ENCODE measurements at places on chromosomes 5 and 9.
A peak's percentile ranks its signal among the peaks of the same experiment; 100 is the strongest.

- DNase-seq = no peak
These were observed 216.9 kb downstream of the TTLL11 start for GRCh38 chr9:121876255-121876654.

GRCh38 chr5:113361701-113362100 lies 73.1 kb downstream of the TSSK1B start:
- no peak for DNase-seq

- peak; percentile 17 for DNase-seq
These were observed 456.5 kb upstream of the CDH9 start for GRCh38 chr5:27494887-27495286.

- DNase-seq = peak; percentile 57
These were observed 33.5 kb downstream of the SPEF2 start for GRCh38 chr5:35651002-35651756.

DNA sequence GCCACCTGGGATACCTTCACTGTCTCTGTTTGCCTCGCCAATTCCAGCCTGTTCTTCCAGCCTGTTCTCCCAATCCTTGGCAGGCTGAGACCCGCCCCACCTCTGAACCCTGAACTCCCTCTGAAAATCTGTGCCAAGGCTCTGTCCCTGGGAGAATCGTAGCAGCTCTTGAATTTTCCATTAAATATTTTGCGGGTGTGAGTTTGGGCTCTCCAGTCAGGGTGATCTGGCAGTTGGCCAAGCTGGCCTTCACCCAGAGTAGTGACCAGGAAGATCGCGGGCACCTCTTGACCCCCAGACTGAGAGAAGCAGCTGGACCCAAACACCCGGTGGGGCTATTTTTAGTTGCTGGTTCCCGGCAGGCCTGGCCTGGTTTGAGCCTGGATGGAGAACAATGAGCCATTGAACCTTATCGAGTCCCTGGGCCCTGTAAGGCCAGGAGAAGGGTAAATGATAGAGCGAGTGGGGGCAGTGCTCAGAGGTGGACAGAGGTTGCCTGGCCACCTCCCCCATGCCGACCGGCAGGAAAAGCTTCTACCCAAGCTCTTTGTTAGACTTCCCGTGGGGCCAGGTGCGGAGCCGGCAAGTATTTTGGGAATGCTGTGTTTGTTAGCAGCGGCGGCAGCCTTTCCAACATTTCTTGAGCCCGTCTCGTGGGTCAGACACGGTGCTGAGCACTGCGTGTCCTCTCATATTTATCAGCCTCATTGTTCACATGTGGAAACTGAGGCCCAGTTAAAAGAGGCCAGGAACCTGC lies 146.2 kb downstream of the RGS3 start:
- DNase-seq = no peak

DNA sequence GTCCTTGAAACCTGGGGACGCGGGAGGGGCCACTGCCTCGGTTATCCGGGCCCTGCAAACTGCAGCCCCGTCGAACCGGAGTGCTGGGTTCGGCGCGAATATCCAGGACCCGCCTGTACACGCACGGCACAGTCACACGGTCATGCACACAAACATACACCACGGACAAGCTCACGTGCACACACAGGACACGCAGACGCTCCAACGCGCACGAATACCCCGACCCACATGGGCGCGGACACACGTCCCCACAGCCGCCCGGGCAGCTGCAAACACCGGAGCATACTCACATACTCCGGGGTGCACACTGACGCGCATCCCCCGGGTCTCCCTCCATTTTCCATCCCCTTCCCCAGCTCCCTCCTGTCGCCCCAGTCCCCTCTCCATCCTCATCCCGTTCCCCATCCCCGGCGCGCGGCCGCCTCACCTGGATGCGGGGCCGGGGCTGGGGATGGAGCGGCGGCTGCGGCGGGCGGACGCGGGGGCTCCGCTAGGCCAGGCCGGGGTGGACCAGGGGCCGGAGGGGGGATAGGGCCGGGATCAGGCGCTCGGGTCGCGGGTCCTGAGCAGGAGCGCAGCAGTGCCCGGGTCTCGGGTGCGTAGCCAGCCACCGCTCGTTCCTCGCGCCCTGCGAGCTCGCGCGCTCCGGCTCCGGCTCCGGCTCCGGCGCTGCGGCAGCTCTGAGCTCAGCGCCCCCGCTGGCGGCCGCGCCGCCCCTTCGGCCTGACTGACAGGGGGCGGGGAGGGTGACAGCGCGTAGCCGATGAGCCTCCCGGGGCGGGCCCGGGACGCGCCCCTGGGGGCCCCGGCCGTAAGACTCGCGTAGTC lies at the start of the genes EIF4E1B and SNCB:
EIF4E1B (plus strand) TSS at position 823 of the 828 bp plus-strand sequence. CDS start 12,113 bp downstream, outside the sequence.
SNCB (minus strand) TSS at position 682 of the 828 bp plus-strand sequence. CDS start 880 bp downstream, outside the sequence.
- DNase-seq = peak; percentile 53

- no peak for DNase-seq
These were observed 23.5 kb downstream of the HNRNPH1 start for GRCh38 chr5:179599973-179600372.

GRCh38 chr9:87286506-87286905 lies 211.2 kb upstream of the DAPK1 start:
- no peak for DNase-seq

- no peak for DNase-seq
These were observed 495.7 kb downstream of the TLE1 start for GRCh38 chr9:81193362-81194339.
